ENCODE measurements at places on chromosomes 5 and 9. TPM values are rescaled to one million over a fixed set of nuclear protein-coding genes. Genes with fewer than 3 reads are reported as not detected.
A peak's percentile ranks its signal among the peaks of the same experiment; 100 is the strongest.

DNA sequence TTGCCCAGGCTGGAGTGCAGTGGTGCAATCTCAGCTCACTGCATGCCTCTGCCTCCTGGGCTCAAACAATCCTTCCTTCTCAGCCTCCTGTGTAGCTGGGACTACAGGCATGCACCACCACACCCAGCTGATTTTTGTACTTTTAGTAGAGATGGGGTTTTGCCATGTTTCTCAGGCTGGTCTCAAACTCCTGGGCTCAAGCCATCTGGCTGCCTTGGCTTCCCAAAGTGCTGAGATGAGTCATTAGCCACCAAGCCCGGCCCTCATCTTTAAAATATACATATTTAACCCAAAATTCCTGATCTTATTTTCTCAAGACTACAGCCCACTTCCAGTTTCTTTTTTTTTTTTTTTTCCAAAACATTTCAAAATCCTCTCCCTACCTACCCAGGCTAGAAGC, 31.7 kb upstream of the MINAR2 start:
- no peak for DNase-seq

GRCh38 chr5:150538007-150538917, 30.3 kb downstream of the NDST1 start:
- DNase-seq: peak; percentile 37

- no peak for DNase-seq
Observed at GRCh38 chr9:20242510-20243189, 379.6 kb downstream of the MLLT3 start.

GRCh38 chr9:136268318-136268717, 22.7 kb upstream of the QSOX2 start:
- no peak for DNase-seq

DNA sequence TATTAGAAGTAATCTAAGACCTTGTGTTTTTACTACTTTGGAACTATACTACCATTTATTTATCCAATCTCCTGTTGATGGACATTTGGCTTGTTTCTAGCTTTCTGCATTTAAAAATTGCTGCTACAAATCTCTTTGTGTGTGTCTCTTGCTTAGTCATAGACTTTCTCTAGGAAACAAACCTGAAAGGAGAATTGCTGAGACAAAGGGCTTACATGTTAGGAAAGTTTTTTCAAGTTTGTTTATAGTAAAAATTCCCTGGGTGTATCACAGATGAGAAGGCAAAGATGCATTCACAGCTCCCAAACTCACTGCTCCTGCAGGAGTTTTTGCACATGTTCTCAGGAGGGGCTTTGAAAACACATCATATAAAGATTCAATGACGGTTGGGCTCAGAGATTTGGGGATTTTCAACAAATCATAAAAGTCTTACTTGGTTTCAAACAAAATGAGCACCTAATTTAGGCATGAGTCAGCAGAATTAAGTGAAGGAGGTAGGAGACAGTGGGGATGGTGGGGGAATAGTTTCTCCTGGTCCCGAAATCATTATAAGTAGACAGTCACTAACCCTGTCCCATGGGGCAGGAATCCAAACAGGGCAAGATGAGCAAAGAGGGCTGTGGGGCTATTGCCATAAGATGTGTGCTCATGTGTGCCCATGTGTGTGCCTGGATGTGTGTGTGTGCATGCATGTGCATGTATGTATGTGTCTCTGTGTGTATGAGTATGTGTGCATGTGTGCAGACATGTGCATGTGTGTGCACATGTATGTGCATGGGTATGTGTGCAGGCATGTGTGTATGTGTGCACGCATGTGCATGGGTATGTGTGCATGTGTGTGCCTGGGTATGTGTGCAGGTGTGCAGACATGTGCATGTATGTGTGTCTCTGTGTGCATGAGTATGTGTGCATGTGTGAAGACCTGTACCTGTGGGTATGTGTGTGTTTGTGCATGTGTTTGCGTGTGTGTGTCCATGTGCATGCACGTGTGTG, 43.4 kb upstream of the S1PR3 start:
- DNase-seq: peak; percentile 61

- DNase-seq: no peak
Observed at GRCh38 chr5:30042677-30043076, 1150.8 kb upstream of the CDH6 start.

- DNase-seq: peak; percentile 88
Observed at GRCh38 chr9:120792898-120793765, at the start of gene FBXW2. FBXW2 (minus strand) TSS chr9:120793416; CDS start chr9:120788258, 5,158 bp downstream.

GRCh38 chr5:153551537-153552079, 61.1 kb downstream of the GRIA1 start:
- peak; percentile 45 for DNase-seq

GRCh38 chr5:6587171-6587570, 45.7 kb downstream of the NSUN2 start:
- DNase-seq: no peak

DNA sequence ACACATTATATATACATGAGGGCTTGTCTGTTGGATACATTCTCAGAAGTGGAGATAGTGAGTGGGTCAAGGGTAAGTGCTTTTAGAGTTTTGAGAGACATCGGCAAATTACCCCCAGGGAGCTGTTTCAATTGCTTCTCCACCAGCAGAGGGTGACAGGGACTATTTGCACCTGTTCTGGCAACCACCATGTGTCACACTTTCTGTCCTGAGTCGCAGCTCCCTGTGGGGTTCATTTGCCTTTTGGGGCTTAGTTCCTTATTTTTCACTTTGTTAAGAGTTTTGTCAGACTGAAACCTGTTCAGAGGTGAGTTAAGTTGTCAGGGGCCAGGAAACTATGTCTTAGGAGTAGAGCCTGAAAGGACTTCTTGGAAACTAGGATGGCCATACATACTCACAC, 20.1 kb upstream of the SLC36A1 start:
- no peak for DNase-seq

GRCh38 chr9:117303643-117304230, 111.1 kb downstream of the ASTN2 start:
- no peak for DNase-seq

DNA sequence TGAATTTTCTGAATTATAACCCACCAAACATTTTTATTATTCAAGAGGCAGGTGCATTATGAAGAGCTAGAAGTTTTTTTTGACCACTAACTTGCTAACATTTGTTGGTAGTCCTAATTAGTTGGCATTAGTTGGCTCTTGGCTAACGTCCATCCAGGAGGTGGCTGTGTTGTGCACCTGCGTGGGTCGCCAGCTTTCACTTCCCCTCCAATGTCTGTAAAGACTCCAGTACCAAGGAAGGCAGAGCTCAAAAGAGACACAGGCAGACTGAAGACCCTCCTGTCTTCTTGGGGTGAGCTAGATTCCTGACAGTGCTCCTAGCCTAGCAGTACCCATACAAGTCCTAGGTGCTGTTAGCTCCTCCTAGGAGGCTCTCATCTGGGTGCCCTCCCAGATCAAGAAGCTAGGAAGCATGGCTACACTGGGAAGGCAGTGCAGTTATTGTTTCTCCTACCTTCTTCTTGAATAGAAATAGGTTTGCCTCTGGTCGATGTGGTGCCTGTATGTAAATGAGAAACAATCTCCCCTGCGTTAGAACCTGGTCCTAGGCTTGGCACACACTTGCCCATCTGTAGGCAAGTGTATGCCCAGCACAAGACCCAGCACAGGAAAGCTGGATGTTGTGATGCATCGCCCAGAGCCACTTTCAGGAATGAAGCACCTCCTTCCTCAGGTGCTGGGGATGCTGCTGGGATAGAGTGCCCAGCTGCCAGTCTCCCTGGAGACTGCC, 190.9 kb downstream of the ICE1 start:
- DNase-seq: no peak

- DNase-seq: no peak
Observed at GRCh38 chr5:78787783-78788182, 139.2 kb upstream of the LHFPL2 start.

DNA sequence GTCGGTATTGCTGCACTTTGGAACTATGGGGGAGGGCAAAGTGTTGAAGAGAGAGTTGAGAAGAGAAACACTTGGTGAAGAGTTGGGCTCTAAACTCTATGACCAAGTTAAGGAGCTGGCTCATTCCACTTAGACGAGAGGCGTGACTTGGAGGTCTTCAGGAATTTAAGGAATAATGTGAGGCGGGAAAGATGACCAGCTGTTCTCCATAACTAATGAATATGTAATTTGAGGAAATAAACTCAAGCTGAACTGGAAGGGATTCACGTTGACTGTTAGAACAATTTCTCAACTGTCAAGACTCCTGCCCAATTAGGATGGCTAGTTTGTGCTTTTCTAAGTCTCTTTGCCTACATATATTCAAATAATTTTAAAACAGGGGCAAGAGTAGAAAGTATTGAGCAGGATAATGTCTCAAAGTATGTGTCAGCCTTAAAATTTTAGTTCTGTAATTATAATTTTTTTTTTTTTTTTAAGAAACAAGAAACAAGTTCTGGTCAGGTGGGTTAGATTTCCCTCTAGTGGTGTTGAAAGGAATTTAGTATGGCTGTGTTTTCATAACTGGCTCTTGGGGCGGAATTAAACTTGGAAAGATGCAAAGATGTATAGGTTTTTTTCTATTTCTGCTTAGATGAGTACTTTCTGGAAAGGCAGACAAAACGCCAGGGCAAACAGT, 33.4 kb downstream of the TMEM252 start:
- DNase-seq: peak; percentile 14

GRCh38 chr5:169862391-169862811, 117.9 kb downstream of the INSYN2B start:
- DNase-seq: no peak

DNA sequence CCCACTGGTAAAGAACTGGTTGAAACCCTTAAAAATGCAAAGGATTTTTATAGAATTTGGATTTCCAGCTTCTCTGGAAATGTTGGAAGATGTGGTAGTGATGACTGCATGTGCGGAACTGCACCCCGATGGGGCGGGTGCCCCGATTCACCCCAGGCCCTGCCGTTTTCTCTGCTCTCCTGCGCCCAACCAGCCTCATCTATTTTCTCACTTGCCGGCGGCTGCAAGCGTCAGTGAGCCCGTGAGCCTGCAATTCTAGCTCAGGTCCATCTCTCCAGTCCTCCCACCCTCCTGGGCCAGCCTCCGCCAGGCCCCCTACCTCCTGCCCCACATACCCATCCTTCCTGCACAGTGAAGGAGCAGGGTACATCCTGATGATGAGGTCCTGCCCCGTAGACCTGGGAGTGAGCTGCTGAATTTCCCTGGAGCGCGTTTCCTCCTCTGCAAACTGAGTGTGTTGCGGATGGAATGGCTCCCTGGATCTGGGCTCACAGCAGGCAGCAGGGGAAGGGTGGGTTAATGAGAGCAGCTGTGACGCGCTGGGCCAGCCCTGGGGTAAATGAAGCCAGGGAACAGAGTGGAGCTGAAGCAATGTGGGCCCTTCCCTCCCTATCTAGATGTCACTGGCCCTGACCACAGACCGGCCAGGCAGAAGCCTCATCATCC, 45.9 kb upstream of the PHYKPL start:
- DNase-seq: no peak

DNA sequence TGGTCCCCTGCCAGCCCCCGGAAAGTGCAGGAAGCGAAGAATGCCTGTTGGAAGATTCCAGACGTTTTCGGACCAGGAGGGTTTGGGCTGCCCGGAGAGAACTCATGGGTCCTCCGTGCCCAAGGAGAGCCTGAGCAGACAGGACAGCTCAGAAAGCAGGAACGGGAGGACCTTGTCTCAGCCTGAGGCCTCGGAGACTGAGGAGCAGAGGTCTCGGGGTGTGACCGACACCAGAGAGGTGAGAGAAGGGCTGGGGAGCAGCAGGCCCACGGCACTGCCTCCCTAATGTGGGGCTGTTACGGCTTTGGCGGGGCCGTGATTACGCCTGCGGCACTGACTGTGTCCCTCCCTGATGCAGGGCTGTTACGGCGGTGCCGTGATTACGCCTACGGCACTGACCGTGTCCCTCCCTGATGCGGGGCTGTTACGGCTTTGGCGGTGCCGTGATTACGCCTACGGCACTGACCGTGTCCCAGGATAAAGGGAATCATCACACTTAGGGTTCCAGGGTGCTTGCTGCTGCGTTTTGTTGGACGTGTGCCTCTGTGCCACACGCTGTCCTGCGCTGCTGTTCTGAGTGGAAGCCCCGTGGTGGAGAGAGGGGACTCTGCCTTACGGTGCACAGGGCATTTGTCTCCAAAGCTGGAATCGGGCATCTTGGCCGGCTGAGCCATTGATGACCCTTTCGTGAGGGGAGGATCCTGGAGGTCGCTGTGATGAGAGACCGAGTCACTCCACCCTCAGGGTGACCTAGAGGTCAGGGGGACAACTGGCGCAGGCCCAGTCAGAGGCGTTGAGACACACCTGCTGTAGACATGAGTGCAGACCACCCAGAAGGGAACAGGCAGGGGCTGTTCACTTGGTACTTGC, 25.7 kb downstream of the CEP72 start:
- no peak for DNase-seq

DNA sequence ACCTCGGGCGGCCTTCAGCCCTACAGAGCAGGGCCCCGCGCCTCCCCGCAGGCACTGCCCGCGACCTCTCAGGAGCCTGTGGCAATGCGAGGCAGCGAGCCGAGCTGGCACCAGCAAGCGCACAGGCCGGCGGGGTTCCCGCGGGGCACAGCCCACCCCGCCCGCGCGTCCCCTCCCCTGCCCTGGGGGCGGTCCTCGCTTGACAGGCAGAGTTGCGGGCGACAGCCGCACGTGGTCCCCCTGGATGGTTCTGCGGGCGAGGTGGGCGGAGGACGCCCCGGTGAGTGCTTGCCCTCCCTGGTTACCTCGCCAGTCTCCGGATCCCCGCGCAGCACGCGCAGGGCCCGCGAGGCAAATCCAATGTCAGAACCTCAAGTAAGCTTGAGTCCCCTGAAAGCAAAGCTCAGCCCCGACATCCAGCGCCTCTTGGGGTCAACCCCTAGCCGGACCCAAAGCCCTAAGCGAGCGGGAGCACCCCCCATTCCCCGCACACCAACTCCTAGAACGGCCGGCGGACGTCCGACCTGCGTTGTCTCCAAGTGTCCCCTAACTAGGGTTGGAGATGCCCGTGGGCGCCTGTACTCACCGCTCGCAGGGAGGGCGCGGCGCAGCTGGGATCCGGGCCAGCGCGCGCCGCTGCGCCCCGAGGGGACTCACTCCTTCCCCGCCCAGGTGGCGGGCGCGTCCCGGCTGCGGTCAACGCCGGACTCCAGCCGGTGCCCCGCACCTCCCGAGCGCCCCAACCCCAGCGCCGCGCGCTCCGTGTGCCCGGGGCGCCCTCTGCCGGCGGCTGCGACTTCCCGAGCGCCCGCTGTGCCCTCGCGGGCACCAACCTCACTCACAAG, at the start of gene DRD1:
TSS of gene DRD1 (minus strand) at position 123 of the 845 bp plus-strand sequence. CDS start 1,083 bp downstream, outside the sequence.
- peak; percentile 25 for DNase-seq

GRCh38 chr5:3026651-3027050, 275.2 kb upstream of the IRX2 start:
- no peak for DNase-seq

Gene TRPM3
- total RNA-seq: 0.06 TPM

Gene NTNG2
- total RNA-seq: 0.95 TPM

Gene PTGS1
- total RNA-seq: 0.74 TPM

Gene CREB3
- total RNA-seq: 121 TPM

Gene TERT
- 0.04 TPM for total RNA-seq

Gene PCDHA11
- 5.0 TPM for total RNA-seq

Gene TNFSF15
- 0.80 TPM for total RNA-seq

Gene ADAMTS6
- 1.7 TPM for total RNA-seq
